ENCODE measurements at places on chromosomes 16 and 17.
A peak's percentile ranks its signal among the peaks of the same experiment; 100 is the strongest.

- DNase-seq = no peak
Observed at GRCh38 chr17:66689221-66689620, 145.7 kb upstream of the CACNG5 start.

DNA sequence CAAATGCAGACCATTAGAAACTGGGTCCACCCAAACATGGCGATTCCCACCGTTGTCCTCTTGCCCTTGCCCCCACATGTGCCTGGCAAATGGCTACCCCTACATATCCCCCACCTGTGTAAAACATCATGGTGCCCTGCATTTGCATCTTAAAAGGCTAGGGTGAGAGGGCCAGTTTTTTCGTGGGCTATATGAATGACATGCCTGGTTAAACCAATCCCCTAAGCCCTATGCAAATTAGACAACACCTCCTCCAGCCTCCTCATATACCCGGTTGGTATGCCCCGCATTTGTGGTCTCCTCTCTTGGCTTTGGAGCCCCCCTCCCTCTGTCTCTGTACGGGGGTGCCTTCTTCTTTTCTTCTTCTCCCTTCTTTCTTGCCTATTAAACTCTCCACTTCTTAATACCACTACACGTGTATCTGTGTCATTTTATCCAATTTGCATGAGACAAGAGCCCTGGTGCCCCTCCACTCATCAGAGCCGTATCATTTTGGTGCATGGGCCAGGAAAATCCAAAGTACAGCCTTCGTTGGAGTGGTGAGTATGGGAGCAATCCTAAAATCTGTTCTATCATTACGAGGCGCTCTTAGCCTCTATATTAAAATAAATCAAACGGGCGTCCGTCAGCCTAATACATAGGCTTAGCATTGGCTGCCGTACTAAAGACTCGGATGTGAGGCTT lies 30.1 kb downstream of the QPRT start:
- no peak for DNase-seq

- DNase-seq = peak; percentile 8
Observed at GRCh38 chr16:9092978-9093344, 1.5 kb downstream of the HAPSTR1 start.

DNA sequence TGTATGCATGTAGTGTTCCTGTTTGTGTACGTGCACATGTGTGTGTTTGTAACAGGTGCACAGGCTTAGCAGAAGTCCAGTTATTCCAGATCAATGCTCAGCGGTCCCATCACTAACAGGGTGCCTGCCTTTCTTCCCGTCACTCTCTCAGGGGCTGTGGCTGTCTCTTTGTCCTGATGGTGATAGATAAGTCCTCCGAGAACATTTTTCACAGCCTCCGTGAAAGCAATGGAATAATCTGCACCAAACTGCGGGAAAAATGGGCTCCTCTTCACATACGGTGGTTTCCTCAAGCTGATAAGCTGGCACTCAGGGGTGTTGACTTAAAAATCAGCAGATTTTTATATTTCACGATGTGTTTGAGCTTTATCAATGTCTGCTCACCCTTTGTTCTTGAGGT lies 342.3 kb downstream of the TMEM114 start:
- no peak for DNase-seq

DNA sequence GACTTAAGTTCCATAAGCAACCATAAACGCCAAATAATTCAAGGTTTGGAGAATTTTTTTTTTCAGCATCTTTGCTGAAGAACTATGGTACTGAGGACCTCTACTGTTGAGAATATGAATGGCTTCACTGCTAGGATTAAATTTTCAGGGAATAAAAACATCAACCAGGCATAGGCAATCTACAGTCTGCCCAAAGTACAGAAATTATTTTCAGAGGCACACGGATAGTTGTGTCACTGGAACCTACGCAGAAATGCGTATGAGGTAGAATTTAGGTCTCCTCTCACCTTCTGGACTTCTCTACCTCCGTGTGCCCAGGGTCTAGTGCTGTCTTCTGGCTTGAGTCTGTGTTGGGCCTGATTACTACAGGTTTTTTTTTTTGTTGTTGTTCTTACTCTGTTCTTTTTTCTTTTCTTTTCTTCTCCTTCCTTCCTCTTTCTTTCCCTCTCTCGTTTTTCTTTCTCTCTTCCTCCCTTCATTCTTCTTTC lies 39.7 kb downstream of the NACA2 start:
- peak; percentile 58 for DNase-seq

- no peak for DNase-seq
Observed at GRCh38 chr17:9116311-9116835, 95.1 kb downstream of the NTN1 start.

GRCh38 chr16:66416136-66416535 lies 11.0 kb upstream of the BEAN1 start:
- DNase-seq = no peak

GRCh38 chr17:29591146-29591736 lies 1.7 kb upstream of the ANKRD13B start:
- DNase-seq = peak; percentile 80

GRCh38 chr16:85856585-85856984 lies 42.4 kb upstream of the IRF8 start:
- no peak for DNase-seq

DNA sequence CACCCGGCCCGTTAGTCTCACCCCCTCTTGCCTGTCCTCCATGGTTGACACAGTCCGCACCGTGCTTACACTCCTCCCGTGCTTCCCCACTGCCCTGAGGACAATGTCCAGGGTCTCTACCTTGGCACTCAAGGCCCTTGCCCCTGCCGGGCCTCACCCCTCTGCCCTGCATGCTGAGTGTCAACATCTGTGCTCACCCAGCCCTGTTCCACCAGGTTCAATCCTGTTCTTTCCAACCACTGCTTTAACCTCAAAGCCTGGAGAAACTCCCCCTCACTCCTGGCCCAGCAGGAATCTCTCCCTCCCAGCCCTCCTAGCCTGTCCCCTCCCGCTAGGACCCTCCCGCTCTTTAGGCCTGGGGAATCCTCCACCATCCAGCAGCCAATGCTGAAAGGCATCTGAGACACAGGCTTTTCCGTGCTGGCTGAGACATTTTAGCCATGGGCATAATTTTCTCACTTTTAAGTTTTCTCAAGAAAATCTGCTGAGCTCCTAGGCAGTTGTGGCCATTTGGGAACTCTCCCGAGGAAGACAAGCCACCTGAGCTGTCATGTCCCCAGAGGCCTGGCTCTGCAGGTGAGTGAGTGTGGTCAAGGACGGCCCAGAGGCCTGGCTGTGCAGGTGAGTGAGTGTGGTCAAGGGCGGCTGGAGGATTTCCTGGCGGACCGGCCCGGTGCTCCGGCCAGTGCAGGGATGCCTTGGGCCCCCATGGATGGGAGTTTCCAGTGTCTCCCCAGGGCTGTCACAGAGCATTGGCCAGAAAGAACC lies 10.8 kb upstream of the P2RX1 start:
- no peak for DNase-seq

DNA sequence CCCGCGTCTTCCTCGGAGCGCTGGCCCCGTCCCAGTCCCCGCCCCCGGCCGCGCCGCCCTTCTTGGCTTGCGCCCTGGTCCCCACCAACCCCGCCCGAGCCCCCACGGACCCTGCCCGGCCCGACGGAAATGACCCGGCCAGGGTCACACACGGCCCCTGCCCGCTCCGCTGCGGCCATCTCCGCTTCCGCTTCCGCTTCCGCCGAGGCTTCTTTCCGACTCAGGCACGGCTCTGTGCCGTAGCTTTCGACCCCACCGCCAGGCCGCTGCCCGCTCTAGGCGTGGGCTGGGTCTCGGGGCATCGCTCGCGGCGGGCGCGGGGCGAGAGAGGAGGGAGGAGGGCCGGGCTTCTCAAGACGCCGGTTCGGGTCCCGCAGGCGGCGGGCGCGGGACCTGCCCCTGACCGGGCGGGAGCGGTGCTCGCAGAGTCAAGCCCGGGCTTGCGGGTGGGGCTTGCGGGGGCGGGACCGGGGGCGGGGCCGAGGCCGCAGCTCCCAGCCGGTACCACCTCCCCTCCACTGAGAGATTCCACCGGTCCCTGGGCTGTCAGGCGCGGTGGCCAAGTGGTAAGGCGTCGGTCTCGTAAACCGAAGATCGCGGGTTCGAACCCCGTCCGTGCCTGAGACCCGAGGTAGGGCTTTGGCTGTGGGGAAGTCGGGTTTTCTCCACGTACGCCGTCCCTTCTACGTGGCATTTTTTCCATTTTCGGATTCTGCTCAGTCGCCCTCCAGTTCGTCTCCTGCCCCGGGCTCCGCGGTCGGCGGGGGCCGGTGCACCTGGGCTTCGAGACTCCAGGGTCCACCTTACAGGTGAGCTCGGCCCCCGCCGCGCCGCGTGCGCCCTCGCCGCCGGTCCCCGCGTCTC lies 158.3 kb downstream of the RAB11FIP4 start:
- DNase-seq = peak; percentile 92

DNA sequence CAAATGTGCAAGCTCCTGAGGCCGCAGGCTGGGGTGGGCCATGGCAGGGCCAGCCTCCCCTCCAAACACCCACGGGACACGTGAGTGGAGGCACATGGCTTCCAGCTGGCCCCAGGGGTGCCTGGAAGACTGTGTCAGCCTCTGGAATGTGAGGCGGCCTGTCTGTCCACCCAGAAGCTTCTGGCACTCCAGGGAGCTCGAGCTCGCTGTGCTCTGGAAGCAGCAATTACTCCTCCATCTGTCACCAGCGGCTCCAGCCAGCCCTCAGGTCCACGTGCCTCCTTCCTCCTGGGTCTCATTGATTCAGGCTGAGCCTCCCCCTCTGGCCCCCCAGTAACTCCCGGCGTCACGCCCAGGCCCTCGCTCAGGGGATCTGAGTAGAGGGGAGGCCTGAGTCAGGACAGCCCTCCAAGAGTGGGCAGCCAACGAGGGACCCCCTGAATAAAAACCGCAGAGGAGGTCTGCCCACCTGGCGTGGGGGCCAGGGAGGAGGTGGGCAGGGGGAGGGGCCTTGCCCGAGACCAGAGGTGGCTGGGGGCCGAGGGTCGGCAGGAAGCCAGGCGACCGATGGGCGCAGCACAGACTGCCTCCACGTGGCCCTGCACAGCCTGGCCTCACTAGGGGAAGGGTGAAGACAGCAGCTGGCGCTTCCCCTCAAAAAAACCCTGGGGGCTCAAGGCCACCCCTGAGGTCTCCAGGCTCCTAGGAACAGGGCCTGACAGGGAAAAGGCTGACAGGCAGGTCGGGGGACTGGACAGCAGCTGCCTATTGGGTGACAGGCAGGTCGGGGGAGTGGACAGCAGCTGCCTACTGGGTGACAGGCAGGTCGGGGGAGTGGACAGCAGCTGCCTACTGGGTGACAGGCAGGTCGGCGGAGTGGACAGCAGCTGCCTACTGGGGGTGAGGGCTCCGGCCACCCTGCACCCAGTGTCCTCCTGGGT lies 11.9 kb downstream of the PIEZO1 start:
- no peak for DNase-seq

DNA sequence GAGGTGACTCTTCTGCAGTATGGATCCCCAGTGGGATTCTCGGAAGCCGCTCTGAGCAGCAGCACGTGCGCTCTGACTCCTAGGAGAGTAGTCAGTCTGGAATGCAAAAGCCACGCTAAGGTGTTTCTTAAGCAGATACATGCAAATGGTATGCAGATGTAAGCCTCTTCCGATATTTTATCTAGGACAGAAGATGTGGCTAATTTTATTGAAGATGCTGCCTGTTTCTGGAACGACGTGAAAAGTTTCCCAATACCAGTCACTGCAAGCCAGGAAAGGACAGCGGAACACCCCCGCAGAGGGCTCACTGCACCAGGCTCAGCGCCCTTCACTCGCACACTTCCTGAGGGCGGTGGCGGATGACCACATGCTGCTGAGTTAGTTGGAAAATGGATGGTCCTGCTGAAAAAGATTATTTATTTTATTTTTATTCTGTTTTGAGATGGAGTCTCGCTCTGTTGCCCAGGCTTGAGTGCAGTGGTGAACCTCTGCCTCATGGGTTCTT lies 10.1 kb downstream of the FADS6 start:
- DNase-seq = no peak

DNA sequence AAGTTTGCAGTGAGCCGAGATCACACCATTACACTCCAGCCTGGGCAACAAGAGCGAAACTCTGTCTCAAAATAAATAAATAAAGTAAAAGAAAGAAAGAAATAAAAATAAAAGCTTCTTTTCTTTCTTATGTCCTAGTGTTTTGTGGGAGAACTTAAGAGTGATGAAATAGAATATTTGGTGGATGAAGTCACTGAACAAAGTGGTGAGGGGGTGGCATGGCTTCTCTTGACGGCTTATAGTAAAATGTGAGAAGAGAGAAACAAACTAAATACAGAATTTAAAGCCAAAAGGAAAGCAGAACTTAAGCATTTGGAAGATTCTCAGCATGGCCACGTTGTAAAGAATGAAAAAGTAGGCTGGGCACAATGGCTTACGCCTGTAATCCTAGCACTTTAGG lies 15.3 kb downstream of the SGF29 start:
- no peak for DNase-seq

- DNase-seq = no peak
Observed at GRCh38 chr16:84868328-84868727, 48.5 kb downstream of the CRISPLD2 start.

- no peak for DNase-seq
Observed at GRCh38 chr17:4195306-4195705, 52.3 kb downstream of the CYB5D2 start.

GRCh38 chr17:74864866-74865395 lies 5.2 kb upstream of the GRIN2C start:
- DNase-seq = peak; percentile 80

DNA sequence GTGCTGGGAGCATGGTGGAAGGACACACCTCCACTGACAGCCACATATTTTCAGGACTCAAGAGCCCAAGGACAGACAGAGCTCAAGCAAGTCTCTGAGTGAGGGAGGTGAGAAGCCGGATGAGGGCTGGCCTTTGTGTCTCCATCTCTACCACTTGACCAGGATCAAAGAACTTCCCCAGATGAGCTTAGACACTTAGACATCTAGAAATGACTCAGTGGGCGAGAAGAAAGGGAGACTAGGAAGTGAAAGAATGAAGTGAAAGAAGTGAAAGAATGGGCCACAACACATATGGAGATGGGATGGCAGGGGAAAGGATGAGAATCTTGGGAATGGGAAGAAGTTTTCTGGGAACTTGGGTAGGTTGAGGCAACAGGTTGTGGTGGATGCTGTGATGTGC lies 274.9 kb upstream of the CCL2 start:
- DNase-seq = no peak

DNA sequence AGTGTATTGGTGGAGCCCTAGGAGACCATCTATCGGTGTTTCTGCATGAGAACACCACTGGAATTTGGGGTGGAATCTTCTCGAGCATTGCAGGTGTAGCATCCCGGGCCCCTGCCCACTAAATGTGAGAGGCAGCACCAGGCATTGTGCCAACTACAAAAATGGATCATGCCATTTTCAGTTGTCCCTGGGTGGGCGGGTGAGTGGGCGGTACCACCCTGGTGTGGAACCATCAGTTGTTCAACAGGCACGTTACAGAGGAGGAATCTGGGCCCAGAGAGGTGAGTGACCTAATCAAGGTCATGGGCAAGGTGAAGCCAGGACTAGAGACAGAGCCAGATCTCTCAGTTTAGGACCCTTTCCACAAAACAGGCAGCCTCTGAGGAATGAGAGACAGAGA lies 8.8 kb downstream of the PIPOX start:
- no peak for DNase-seq

DNA sequence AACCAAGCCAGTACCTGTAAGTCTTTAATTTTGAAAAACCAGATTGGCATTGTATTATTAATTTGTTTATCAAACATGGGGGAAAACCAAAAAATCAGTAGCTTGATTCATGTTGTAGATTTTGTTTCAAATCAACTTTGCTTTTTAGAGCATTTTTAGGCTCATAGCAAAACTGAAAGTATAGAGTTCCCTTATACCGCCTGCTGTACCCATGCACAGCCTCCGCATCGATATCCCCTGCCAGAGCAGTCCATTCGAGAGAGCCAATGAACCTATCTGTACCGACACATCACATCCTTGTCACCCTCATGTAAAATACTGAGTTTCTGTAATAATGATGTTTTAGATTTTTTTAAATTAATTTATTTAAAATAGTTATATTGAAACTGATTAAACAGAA lies 16.2 kb upstream of the MRC2 start:
- DNase-seq = no peak

All from hindlimb muscle (tissue), 1 donor.